ENCODE measurements at places on chromosomes 2 and 18. TPM values are rescaled to one million over a fixed set of nuclear protein-coding genes. Genes with fewer than 3 reads are reported as not detected.

- DNase-seq, result no peak
Observed at GRCh38 chr18:47981830-47982229, 51.4 kb upstream of the SMAD2 start.

DYNAP gene
- polyA plus RNA-seq, result not detected

DNA sequence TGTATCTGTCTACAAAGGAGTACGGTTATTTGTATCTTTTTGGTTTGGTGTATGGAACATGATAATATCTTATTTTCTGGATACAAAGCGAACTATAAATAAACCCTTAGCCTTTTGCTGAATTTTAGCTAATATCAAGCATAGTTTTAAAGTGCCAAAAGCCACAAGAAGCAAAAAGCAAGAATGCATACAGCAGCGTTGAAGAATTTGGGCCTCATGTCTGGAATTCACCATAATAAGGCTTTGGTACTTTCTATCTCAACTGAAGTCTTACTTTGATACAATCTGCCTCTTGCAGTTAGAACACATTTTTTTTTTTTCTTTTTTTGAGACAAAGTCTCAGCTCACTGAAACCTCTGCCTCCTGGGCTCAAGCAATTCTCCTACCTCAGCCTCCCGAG, 151.5 kb downstream of the ERBB4 start:
- no peak for DNase-seq

GRCh38 chr2:27754138-27754588, 17.4 kb upstream of the MRPL33 start:
- peak; percentile 73 for DNase-seq

TP53I3 gene
- 11.4 TPM for polyA plus RNA-seq

DNA sequence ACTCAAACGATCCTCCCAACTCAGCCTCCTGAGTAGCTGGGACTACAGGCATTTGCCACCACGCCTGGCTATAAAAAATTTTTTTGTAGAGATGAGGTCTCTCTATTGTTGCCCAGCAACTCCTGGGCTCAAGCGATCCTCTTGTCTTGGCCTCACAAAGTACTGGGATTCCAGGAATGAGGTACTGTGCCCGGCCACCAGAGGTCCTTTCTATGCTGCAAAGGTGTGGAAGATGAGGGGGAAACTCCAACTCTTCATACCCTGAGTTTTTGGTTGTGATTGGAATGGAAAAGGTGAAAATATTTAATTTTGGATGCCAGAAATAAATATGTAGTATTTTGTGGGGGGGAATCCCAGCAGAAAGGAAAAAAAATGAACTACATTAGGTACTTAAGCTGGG, 36.0 kb downstream of the MRPL33 start:
- no peak for DNase-seq

DNA sequence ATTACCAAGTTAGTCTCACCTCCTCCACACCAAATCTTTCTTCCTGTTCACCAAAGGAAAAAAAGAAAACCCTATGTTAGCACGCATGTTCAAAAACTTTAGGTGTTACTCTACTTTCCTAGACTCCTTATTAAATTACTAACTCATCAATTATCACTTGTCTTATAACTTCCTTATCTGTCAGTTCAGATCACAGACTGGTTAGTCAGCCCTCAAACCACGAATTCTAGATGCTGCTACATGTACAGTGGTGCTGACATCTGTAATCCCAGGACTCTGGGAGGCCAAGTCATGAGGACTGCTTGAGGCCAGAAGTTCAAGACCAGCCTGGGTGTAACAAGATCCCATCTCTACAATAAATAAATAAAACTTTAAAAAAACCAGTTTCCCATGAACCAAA, 3.5 kb downstream of the YWHAQ start:
- DNase-seq, result no peak

DNA sequence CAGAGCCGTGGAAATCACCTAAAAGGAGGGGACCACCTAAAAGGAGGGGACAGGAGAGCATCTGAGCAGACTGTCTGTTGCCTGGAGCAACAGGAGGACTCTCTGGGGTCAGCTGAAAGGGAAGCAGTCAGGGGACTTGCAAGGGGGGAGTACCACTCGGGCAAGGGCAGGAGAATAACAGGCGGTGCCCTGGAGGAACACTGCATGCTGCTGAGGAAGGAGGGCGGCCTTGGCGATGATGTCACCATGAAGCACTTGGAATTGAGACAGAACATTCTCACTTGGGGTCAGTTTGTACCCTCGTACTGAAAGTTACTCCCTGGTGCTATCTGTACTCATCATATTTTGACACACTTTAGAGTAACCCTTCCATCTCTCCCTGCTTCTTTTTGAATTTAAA, 18.4 kb downstream of the SIX3 start:
- DNase-seq, result no peak

DNA sequence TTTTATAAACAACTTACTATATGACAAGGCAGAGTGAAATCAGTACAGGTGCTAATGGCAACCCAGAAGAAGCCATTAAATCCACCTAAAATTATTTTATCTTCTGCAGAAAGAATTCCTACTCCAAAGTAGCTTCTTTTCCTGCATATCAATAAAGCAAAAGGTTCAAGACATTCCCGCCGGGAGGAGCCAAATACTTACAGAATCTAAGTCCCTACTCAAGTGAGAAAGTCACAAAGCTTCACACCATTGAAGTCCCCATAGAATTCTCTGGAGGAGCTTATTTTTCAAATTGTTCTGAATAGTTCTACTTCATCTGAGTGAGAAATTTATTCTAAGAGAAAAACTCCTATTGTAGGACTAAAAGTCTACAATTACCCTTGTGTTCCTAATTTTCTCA, 233.7 kb upstream of the HNRNPA3 start:
- no peak for DNase-seq

IL1B gene
- polyA plus RNA-seq, result 0.51 TPM

EVA1A gene
- 93.2 TPM for polyA plus RNA-seq

DNA sequence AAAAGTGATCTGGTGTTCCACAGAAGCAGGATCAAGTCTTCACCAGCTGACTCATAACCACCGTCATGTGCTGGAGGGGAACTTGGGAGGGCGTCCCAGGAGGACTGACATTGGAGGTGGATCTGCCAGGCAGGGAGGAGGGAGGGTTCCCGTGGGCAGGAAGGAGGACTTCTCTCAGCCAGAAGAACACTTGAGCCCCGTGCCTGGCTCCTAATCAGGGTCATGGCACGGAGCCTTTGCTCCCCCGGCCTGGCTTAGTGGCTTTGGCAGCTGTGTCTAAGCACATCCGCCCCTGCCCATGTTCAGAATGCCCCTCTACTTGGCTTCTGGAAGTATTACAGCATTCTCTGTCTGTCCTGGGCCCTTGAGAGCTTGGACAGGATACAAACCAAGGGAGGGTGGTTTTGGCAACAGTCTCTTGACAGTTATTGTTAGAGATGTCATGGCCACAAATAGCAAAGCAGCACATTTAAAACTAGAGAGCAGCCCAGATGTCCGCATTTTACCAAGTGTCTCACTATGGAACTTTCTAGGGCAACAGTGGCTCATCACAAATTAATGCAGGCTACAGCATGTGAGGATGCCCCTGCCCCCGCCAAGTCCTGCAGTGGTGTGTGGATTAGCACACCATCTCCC, 11.5 kb downstream of the PPP1R7 start:
- DNase-seq, result no peak

TMEM214 gene
- 53.4 TPM for polyA plus RNA-seq

DNA sequence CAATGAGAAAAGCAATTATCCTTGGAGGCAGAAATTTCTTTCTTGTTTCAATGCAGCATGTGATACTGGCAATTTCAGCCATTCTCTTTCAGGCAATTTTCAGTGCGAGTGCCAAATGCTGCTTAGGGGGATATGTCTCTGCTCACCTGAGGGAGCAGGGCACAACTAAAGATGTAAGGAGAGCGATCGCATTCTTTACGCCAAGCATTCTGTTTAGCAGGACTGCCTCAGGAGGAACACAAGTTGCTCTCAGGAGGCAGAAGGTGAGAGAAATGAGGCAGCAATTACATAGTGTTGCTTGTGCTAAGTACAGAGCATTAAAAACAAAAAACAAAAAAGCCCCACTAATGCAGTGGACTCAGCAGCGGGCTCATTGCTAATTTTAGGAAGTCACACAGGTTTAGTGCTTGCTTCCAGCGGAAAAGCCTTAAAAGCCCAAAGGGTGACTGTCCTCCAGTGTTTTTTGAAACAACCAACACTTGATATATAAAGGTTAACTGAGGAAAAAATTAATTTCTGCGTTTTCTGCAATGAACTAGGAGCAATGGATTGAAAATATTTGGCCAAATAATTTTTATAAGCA, 116.9 kb downstream of the METTL8 start:
- DNase-seq, result no peak

LRP1B gene
- 0.01 TPM for polyA plus RNA-seq

GRCh38 chr2:46561731-46562450, 82.5 kb downstream of the TMEM247 start:
- DNase-seq, result no peak

- DNase-seq, result no peak
Observed at GRCh38 chr18:54205959-54206358, 18.5 kb downstream of the MBD2 start.

POMC gene
- polyA plus RNA-seq, result 1.0 TPM

GRCh38 chr2:102106133-102106556, 36.4 kb upstream of the IL1R1 start:
- no peak for DNase-seq

ST6GAL2 gene
- polyA plus RNA-seq, result 1.0 TPM

- no peak for DNase-seq
Observed at GRCh38 chr2:67752969-67753368, 309.8 kb downstream of the C1D start.

TDRD15 gene
- polyA plus RNA-seq, result 0.25 TPM

- DNase-seq, result no peak
Observed at GRCh38 chr18:6746386-6746960, 17.0 kb downstream of the ARHGAP28 start.

GRCh38 chr2:183898641-183899040, 699.7 kb upstream of the ZNF804A start:
- DNase-seq, result no peak

GRP gene
- not detected for polyA plus RNA-seq

GRCh38 chr2:83650161-83650560, 808.9 kb downstream of the SUCLG1 start:
- no peak for DNase-seq

DNA sequence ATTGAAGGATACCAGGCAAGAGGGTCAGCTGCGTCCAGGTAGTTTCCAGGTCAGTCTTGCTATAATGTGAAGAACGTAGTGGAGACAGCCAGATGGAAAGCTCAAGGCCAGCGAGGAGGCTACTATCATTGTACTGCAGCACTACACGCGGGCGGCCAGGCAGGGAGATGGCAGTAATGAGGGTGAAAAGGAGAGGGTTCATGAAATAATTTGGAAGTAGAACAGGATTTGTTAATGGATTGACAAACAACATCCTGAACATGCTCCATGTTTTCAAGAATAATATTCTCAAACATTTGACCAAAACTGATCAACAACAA, 17.1 kb downstream of the SPIRE1 start:
- no peak for DNase-seq

- DNase-seq, result no peak
Observed at GRCh38 chr2:167271932-167272331, 383.7 kb downstream of the XIRP2 start.

GRCh38 chr2:173427887-173428668, 73.4 kb downstream of the CDCA7 start:
- no peak for DNase-seq

GRCh38 chr2:154698721-154699574, 453 bp downstream of the KCNJ3 start:
- no peak for DNase-seq

Measured in liver (tissue), 10 donors.